ENCODE measurements at places on chromosomes 1 and 21.
A peak's percentile ranks its signal among the peaks of the same experiment; 100 is the strongest.

DNA sequence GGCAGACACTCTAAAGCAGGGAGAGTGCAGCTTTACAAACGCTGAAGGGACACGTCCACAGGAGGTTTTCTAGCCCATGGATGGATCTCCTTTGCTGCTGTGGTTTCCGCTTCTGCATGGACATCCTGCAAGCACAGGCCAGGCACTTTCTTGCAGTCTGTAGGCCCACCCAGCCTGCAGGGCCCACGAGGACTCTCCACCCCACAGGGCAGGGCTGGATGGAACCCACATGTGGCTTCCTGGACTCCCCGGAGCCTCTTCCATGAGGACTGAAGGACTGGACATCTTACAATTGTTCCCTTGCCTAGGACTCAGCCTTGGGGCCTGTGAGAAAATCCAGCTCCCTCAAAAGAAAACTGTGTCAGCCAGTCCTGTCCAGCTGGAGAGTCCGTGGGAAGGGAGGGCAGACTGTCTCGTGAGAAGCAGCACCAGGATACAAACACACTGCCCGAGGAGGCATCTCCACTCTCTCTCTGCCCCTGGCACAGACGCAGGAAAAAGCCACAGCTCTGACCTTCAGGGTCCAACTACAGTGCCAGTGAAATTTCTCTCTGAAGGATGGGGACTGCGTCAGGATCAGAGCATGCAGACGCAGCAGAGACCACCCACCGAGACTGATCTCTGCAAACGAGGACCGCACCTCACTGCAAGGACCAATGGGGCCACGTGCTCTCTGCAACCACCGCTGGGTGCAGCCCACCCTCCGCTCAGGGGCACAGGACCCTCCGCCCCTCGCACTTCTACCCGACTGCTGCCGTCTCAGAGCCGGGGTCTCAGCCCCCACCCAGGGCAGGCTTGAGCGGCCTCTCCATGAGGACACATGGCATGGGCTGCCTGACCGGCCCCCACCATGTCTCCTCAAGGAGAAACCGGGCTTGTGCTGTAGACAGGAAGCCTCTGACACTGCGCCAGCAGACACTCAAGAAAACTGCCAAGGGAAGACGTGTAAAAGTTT, 130.1 kb downstream of the NPHP4 start:
- DNase-seq = no peak

DNA sequence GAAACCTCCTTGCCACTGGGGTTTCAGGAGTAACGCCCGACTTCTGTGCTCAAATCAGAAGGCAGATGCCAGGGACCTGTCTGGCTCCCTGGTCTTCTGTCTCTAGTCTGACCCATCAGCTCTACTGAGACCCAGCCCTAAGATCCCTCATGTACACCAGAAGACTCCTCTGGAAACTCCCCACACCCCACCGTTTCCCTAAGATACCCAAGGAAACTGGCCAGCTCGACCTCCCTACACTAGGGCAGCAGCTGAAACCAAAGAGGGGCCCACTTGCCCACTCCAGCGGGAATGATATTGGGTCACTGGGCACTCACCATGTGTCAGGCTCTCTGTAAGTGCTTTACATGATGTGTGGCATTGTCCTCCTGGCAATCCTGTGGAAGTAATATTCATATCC, 469 bp upstream of the S100A16 start:
- DNase-seq = no peak

DNA sequence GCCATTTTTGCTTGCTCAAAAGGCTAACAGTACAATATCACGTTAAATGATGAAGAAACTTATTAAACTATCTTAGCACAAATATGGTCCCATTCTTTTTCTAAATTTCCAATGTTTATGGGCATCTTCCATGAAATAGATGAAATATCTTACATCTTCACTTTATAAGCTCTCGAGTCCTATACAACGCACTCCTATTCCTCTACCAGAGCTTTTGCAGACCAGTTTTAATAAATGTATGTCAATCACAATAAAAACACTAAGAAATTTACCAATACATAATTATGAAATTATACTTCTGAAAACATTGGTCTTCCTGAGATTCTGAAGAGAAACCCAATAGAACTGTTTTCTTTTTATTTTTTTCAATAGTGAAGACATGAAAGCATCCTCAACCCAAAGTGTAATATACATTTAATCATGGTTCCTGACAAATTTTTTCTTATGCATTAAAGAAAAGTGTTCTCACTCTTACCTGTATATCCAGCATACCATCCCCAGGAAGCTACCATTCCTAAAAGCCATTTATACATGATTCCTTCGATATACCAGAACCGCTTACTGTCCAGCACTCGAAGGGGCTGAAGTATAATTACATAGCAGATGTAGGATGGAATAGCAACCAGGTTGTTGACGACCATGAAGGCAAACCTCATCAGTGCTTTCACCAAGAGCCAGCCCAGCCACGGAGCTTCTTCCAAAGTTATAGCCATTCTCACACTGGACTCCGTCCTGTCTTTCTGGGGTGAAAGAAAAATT, 1.8 kb downstream of the LPGAT1 start:
- no peak for DNase-seq

- no peak for DNase-seq
These were observed 71.9 kb downstream of the CASZ1 start for GRCh38 chr1:10724511-10724910.

- no peak for DNase-seq
These were observed 25.3 kb downstream of the KCNQ4 start for GRCh38 chr1:40808909-40809308.

- DNase-seq = no peak
These were observed 10.5 kb upstream of the ARF1 start for GRCh38 chr1:228071839-228072657.

DNA sequence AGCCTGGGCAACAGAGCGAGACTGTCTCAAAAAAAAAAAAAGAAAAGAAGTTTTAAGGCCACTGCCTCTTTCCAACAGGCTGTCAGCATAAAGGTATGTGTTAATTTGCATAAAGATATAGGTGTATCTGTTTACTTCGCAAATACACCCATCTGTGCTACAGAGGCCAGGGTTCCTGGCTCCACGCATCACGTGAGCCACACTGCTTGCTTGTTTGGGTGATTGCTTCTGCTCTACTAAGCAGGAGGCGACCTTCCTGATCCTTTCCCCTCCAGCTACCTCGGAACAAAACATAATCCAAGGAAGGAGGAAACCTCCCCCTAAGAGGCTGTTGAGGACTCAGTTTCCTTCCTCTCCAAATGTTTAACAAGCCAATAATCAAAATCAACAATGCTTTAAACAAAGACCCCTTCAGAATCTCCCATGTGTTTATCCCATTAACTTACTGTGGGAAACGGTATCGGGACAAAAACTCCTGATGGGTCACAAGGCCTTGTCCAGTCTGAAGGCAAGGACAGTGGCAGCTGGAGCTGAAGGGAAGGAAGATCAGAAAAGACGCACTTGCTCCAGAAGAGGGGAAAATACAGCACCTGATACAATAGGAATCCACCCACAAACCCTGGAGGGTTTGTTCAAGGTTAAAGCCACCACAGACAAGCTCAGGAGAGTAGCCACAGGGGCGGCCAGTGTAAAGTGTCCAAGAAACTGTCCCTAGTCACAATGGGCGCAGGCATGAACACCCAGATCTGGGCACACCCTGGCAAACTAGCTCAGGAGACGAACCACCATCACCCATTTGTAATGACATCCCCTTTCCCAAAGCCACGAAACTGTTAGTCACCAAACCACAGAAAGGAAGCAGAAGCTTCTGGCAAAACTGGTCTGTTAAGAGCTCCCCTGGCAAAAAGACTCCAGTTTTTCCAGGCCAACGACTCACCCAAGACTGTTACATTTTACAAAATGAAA, 17.2 kb downstream of the CTNNBIP1 start:
- DNase-seq = peak; percentile 85
